ENCODE measurements at places on chromosomes 2 and 18.

GRCh38 chr2:11156396-11157075 is 1.3 kb downstream of the SLC66A3 start:
- no peak for DNase-seq

DNA sequence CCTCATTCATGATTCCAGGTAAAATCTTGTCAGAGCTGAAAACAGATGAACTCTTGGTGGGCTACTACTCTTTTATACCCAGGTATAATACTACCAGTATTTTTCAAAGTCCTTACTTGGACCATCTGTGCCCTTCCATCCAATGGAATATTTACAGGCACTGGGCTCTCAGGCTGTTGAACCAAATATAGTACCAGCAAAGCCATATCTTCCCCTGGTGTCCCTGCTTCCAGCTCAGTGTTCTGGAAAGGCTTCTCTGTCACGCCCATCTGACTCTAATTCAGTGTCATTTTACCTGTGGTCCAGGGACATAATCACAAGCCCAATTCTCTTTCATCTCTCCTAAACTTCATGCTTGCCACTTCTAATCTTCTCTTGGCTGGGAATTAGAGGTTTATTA is 119.2 kb upstream of the STK17B start:
- DNase-seq = no peak

- no peak for DNase-seq
These were observed 174.3 kb downstream of the KCNE4 start for GRCh38 chr2:223226264-223226663.

- no peak for DNase-seq
These were observed 66.5 kb upstream of the TNFRSF11A start for GRCh38 chr18:62258616-62259015.

DNA sequence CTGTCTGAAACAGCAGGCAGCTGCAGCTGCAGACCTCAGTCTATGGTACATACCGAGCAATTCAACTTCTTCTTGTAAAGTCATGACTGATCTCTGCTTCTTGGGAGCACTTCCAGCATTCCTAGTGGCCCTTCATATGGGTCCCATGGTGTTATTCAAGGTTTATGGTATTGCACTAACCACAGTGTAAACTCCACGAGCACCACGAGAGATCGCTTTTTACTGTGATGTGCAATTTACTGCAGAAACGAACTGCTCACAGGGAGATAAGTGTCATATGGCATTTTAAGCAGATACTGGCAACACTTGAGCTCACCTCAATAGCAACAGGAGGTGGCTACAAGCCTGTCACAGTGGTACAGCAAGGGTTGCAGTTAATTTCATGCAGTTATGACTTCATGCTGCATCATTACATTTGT is 38.6 kb upstream of the SH3BP4 start:
- DNase-seq = no peak

GRCh38 chr2:240430595-240430994 is 4.9 kb upstream of the GPC1 start:
- DNase-seq = no peak

DNA sequence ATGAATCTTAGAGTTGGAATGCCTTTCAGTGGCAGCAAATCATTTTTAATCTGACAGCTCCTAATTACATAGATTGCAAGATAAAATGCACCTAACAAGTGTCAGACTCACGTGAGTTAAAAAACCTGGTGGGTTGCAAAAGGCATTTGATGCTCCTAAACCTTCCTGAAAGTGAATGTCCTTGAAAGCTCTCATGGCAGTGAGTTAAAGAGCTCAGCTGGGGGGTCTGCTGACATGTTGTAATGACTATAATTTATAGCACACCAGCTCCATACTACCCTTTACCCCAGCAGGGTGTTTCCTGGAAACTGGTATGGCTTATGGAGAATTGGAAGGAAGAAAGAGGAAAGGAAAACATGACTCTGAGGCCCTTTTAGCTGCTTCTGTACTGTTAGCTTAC is 91.9 kb upstream of the CAVIN2 start:
- no peak for DNase-seq

GRCh38 chr18:45957100-45957499 is 10.0 kb downstream of the EPG5 start:
- no peak for DNase-seq

GRCh38 chr2:174594456-174594855 is 3.1 kb downstream of the WIPF1 start:
- no peak for DNase-seq

DNA sequence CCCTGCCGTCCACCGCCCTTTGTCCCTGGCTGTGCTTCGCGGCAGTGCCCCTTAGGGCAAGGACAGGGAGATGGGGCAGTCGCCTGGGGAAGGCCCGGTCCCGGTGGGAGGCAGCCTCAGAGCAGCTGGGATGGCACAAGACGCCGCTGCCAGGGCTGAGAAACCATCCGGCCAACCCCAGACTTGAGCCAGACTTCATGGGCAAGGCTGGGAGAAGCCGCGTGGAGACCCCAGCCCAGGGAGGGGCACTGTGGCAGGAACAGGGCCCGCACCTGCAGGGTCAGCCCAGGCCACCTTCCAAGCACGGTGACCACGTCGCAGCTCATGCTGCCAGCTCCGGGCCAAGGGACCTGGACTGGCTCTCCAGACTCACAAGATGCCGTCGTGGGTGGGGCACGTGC is 84.0 kb downstream of the NFATC1 start:
- DNase-seq = no peak

GRCh38 chr2:152219077-152219828 is 43.7 kb upstream of the STAM2 start:
- DNase-seq = no peak

DNA sequence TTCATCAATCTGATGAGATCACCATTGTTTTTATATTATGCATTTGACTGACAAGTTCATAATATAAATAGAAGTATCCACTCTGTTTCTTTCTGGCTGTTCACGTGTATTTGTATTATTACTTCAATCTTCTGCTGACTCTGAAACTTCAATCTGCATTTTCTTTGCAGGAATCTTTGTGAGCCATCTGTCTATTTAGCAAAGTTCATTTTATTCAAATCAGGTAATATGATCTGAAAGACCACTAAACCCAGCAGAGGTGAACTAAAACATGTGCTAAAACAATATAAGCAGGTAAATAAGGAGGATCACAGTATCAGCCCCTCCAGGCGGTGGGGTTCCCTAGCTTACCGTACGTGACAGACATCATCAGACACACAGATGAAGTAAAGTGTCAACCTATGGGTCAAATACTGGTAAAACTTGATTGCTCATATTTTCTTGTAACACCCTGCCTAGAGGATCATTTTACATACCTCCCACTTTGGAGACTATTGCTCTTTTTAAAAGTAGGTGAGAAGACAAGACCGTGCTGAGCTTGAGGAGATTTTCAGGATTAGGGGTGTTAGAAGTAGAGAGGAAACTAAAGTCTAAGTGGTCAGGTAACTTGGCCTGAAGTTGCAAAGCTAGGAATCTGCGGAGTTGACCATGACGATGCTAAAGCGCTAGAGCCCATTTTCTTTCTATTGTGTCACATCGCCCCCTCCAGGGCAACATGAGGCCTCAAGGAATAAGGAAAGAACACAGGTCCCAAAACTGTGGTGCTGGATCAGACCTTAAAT is 9.0 kb downstream of the DTNB start:
- DNase-seq = no peak

- no peak for DNase-seq
These were observed 109.6 kb downstream of the APOB start for GRCh38 chr2:20934236-20934635.

- DNase-seq = no peak
These were observed 83.6 kb upstream of the BCL2L11 start for GRCh38 chr2:111037128-111037527.

GRCh38 chr2:144605231-144605840 is 85.4 kb upstream of the ZEB2 start:
- DNase-seq = no peak

DNA sequence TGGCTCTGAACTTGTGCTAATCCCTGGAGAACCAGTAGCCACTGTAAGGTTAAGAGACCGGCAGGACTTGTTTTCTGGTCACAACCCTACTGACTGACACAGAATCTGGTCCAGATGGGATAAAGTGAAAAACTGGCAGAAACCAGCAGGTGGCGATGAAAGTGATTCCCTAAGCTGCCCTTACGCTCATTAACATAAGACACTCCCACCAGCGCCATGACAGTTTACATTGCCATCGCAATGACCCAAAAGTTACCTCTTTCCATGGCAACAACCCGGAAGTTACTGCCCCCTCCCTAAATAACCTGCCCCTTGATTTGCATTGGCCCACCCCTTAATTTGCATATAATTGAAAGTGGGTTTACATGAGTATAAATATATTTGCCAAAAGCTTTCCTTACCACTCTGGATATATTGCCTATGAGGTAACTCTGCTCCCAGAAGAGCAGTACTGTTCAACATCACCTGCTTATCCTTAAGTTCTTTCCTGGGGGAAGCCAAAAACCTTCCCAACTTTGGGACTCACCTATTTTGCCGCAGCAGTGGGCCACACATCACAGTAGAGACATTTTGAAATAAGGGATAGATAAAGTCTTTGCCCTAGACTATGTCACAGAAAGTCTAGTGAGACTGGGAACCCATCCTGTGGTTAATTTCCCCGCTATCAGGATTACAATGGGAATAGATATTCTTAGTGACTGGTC is 35.8 kb upstream of the AFF3 start:
- peak; percentile 76 for DNase-seq

DNA sequence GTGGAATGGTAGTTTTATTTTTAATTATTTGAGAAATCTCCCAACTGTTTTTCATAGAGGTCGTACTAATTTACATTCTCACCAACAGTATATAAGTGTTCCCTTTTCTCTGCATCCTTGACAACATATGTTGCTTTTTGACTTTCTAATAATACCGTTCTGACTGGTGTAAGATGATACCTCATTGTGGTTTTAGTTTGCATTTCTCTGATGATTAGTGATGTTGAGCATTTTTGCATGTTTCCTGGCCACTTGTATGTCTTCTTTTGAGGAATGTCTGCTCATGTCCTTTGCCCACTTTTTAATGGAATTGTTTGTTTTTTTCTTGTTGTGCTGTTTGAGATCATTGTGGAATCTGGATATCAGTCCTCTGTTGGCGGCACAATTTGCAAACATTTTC is 242.5 kb downstream of the ZNF521 start:
- DNase-seq = no peak

- DNase-seq = no peak
These were observed 1.9 kb downstream of the GPR55 start for GRCh38 chr2:230922951-230923717.

DNA sequence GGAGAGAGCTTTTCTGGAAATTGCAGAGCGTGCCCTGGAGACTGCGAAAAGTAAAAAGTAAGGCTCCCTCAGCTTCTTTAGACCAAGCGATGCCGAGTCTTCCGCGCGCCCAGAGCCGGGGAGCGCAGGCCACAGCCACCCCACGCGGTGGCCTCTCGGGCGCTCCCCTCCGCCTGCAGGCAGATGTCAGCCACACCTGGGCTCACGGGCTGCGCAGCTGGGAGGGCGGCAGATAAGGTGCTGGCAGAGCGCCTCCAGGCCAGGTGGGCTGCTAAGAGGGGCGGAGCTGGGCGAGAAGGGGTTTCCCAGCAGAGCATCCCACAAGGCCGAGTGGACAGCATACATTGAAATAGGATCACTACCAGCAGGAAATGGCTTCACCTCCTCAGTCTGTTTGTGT is 81.7 kb downstream of the ARHGEF4 start:
- no peak for DNase-seq

DNA sequence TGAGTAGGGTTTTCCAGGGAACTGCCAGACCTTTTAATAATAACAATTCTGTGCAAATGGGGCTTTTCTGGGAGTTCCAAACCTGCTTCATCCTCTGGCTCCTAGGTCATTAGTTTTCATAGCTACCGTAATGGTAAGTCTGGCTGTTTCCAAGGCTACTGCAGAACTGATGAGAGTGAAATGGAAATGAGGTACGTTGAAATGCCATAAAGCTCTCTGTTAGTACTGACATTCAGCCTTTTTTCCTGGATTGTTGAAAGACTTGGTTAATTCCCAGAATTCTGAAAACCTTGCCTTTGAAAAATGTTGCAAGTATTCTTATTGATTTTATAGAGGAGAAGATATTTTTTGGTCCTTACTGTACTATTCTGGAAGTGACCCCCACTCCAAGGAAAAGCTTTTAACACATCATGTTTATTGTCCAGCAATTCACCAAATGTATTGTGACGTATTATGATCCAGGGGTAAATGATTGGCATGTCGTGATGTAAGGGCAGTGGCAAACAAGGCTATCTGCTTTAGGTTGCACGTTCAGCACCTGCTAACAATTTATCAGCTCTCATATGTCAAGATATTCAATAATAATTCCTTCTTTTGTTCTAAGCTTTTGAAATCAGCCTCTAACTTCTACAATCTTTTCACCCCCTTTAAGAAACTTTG is 767.0 kb upstream of the RAB6C start:
- DNase-seq = no peak

- DNase-seq = no peak
These were observed 819.6 kb downstream of the RNF144A start for GRCh38 chr2:7736646-7737305.

DNA sequence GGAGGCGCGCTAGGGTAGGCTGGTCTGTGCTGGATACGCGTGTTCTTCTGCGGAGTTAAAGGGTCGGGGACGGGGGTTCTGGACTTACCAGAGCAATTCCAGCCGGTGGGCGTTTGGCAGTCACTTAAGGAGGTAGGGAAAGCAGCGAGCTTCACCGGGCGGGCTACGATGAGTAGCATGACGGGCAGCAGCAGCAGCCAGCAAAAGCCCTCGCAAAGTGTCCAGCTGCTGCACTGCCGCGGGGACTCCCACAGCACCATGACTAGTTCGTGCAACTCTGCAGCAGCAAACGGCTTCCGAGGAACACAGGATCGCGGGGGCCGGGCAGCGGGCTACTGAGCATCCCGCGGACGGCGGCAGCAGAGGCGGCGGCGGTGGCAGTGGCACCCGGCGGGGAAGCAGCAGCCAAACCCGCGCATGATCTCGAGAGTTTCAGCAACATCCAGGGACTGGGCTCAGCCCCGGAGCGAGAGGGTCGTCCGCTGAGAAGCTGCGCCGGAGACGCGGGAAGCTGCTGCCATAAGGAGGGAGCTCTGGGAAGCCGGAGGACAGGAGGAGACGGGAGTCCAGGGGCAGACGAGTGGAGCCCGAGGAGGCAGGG is 368 bp downstream of the TMEFF2 start:
- no peak for DNase-seq

DNA sequence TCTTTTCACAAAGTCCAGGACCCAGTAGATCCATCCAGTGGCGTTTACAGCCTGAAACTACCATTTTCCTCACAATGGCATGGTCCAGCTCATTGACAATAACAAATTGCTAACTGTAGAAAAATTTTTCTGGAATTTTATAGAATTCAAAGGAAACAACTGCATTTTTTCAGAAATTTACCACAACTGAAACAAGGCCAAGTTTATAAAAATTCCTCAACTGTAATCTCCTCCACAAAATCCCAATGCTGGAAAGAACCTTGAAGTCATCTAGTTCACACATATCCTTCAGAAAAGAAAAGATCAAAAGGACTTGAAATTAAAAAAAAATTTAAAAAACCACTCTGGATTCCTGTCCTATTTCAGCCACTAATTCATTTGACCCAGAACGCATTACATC is 226.0 kb upstream of the CTAGE1 start:
- DNase-seq = no peak

DNA sequence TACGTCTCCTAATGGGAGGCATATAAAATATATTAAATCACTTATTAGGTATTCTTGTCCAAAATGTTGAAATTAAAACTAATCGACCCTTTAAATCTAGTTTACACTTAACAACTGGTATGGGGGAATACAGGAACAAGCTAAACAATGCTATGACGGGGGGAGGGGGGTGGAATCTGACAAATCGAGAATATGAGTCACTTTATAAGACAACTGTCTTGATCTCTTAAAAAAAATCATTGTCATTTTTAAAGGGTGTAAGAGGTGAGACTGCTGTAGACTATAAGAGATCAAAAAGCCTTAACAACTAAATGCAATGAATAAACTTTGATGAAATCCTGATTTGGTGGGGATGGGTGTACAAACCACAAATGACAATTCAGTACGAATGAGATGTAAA is 6.0 kb downstream of the MAP3K2 start:
- no peak for DNase-seq
